ENCODE measurements at places on chromosomes 3 and 15.

- DNase-seq: no peak
Measured at GRCh38 chr3:133884054-133884886, 11.4 kb downstream of the RAB6B start.

DNA sequence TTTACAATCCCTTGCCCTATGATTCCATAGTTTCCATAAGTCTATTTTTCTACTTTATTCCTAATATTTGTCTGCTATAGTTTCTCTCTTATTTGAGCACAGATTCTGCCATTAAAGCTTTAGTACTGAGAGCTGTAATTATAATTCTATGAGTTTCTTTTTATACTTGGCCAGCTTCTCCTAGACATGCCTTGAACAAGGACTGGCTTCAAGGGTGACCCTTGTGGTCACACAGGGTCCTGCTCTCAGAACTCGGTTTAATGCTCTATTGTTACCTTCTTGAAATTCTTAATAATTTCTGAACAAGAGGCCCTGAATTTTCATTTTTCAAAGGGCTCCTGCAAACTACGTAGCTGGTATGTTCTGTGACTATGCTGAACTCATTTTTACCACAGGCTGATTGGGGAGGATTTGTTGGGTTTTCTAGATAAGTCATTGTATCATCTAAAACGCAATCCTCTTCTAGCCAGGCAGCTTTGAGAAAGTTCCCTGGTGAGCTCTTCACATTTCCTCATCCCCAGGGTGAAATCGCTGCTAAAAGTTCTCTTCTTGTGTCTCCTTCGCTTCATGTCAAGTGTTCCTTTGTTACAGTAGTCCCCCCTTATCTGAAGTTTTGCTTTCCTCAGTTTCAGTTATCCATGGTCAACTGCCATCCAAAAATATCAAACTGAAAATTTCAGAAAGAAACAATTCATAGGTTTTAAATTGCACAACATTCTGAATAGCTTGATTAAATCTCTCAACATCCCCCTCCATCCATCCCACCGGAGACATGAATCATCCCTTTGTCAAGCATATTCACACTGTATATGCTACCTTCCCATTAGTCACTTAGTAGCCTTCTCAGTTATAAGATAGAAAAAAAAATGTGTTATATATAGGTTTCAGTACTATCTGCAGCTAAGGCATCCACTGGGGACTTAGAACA, 12.6 kb upstream of the PLCL2 start:
- no peak for DNase-seq

GRCh38 chr3:53079147-53079546, 33.3 kb upstream of the SFMBT1 start:
- no peak for DNase-seq

DNA sequence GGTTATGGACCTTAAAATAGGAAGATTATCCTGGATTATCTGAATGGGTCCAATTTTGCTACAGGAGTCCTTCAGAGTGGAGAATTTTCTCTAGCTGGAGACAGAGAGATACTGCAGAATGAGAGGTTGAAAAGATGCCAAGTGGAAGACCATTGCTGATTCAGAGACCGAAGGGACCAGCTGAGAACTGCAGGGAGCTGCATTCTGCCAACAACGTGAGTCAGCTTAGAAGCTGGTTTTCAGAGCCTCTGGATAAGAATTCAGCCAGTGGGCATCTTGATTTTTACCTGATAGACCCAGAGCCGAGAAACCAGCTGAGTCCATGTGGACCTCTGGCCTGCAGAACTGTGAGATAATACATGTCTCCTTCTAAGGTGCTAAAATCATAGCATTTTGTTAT, 234.0 kb downstream of the NR2F2 start:
- no peak for DNase-seq

DNA sequence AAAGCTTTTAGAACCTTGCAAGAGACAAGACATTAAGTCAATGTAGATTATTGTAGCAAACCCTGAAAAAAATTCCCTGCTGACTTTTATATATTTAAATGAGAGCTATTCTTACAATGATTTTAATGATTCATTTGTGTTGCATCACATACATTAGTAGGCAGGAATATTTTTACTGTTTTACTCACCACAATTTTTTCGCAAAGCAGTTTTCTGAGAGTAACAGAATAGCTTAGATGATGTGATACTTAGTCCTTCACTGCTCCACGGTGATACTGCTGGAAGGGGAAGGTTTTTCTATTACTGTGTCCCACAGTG, 43.9 kb upstream of the CLRN1 start:
- DNase-seq: no peak

GRCh38 chr3:127233371-127233770, 40.4 kb downstream of the PRR23E start:
- no peak for DNase-seq

- no peak for DNase-seq
Measured at GRCh38 chr3:45773072-45773471, 23.3 kb downstream of the SLC6A20 start.

GRCh38 chr3:176141837-176142236, 1055.4 kb downstream of the TBL1XR1 start:
- no peak for DNase-seq

- no peak for DNase-seq
Measured at GRCh38 chr3:49377483-49377882, 19.3 kb upstream of the GPX1 start.

- DNase-seq: no peak
Measured at GRCh38 chr15:77838595-77838994, 205.9 kb upstream of the LINGO1 start.

DNA sequence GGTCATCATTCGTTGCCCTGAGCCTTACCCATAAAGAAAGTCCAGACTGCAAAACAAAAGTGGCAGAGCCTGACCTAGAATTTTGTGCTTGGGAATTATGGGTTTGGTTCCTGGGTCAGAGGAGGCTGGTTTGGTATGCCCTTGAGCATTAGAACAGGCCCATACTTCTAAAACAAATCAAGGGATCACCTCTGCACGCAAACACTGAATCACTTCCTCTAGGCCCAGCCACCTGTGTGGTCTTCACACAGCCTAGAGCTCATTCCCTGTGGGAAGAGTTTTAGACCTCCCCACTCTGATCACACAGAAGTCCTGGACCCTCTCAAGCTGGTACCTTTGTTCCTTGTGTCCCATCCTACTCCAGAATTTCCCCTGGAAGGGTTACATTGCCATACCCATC, 59.4 kb downstream of the B3GNT5 start:
- DNase-seq: no peak

GRCh38 chr15:40379853-40380252, 2.7 kb upstream of the KNSTRN start:
- no peak for DNase-seq

DNA sequence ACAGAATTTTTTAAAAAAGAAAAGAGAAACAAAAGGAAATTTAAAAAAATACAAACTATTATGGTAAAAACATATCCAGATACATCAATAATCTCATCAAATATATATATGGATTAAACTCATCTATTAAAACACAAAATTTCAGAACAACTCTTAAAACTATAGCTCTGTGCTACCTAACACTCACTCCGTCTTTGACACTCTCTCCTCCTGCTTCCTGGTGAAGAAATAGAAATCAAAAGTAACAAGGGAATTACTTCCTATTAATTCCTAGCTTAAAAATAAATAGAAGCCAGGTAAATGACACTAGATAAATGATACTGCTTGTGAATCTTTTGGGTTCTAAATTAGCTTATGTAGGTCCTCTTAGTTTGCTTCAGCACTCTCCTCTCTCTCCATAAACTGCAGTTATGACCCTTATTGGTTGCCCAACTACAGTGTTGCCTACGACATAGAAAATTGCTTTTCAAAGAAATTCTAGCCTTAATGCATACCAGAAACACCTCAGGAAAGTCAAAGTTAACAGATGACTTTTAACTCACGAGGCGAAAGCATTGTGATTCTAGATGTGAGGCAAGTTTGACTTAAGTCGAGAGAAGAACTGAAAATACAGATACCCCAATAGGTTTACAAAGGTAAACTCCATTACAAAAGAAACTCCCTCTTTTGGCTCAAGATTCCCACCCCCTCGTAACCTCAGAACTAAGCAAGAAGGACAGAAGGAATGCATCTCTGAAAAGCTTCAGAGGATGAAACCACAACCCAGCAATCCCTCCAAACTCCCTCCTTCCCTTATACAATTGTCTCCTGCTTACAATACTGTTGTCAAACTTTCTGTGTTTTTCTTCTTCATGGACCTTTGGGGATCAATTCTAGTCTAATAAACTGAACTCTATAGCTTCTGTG, 394.7 kb downstream of the FGF12 start:
- no peak for DNase-seq

DNA sequence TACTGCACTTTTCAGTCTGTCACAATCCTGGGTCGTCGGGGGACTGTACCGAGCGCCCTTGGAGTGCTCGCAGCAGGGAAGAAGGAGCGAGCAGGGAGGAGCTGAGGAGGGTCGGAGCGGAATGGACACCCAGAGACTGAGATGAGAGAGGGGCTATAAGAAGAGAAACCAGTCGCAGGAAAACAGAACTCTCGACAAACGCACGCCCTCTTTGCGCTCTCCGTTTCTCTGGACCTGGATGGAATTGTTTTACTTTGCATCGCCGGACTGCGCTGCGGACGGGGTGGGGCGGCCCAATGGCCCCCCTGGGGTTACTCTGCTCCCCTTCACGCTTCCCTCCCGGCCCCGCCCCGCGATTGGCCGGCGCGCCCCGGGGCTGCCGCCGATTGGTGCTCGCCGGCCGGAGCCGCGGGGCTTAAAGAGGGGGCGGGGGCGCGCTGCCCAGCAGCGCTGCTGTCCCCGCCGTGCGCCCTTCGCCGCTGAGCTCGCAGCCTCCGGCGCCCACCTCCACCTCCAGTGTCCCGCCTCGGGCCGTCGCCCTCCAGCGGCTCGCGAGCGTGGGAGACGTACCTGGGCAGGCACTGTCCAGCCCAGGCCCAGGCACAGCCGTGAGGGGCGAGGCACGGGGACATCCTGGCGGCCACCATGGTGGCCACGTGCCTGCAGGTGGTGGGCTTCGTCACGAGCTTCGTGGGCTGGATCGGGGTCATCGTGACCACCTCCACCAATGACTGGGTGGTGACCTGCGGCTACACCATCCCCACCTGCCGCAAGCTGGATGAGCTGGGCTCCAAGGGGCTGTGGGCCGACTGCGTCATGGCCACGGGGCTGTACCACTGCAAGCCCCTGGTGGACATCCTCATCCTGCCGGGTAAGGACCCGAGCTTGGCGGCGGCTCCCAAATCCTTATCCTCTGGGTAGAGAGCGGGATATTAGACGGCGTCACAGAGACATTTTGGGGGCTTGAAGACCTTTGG, at the start of gene CLDN11:
Gene CLDN11, plus strand, starts transcription at position 447 of the 977 bp plus-strand sequence. Its CDS starts 199 bp downstream, at position 646.
- DNase-seq: no peak

GRCh38 chr3:66350601-66351000, 129.8 kb downstream of the SLC25A26 start:
- no peak for DNase-seq

DNA sequence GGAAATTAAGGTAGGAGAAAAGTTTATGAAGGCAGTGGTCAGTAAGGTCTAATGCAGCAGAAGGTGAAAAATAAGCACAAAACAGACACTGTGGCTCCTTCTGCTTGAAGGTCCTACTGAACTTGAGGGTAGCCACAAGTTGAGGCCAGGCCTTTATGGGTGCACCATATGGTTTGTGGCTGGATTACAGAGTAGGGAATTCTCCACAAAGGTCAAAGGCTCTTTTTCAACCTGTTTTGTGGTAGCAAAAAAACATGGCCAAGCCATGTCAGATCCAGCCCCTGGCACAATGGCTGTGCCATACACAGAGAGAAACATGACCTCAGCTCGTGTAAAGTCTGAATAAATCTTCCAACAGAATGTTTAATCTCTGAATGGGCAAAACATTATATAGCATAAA, 214.0 kb downstream of the SATB1 start:
- no peak for DNase-seq

- no peak for DNase-seq
Measured at GRCh38 chr15:94253742-94254141, 22.4 kb downstream of the MCTP2 start.

DNA sequence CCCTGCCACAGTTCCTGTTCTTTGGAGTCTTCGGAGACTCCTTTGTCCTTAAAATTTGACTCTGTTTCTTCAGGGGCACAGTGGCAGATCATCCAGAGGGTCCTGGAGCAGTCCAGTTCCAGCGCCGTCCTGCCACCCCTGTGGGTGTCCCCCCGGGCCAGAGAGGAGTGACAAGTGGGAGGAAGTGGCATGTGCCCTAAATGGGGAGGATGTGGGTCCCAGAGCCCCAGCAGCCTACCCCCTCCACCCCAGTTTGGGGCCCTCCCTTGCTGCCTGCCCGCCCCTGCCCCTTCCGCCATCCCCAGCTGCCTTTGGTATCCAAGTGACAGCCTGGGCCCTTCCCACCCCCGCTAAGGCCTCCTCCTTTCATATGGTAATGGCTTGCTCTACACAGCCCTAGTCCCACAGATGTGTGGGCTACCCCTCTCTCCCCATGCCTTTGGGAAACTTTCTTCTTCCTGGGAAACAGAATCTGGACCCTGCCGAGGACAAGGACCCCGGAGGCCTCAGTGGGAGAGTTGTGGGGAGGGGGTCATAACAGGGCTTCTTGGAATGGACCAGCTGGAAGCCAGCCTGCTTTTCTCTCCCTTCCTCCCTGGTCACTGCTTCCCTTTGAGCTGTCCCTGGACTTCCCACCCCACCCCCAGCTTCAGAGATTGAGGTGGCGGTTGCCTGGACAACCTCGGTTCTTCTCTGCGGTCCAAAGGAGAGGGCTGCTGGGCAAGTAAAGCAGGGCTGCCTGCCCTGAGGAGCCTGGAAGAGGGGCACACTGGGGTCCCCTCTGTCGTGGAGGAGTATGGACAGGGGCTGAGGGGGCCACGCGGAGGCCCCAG, 43.2 kb downstream of the KLHL25 start:
- no peak for DNase-seq

GRCh38 chr15:61682891-61683735, 377.1 kb downstream of the VPS13C start:
- DNase-seq: no peak

DNA sequence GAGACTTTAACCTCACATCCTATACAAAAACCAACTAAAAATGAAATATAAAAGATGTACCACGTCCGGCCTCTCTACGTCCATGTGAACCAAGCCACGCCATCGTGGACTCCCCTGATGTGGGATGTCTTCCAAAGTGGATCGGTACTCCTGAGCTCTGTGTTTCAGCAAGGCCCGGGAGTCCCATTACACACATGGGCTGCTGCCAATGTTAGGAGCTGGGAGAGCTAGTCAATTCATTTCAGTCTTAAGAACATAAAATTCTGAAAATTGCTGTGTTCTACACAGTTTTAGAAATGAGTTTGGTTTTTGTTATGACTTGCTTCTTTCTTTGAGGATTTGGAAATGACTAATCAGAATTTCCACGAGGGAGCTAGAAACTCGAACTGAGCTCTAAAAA, 131.0 kb downstream of the GABRG3 start:
- DNase-seq: no peak

DNA sequence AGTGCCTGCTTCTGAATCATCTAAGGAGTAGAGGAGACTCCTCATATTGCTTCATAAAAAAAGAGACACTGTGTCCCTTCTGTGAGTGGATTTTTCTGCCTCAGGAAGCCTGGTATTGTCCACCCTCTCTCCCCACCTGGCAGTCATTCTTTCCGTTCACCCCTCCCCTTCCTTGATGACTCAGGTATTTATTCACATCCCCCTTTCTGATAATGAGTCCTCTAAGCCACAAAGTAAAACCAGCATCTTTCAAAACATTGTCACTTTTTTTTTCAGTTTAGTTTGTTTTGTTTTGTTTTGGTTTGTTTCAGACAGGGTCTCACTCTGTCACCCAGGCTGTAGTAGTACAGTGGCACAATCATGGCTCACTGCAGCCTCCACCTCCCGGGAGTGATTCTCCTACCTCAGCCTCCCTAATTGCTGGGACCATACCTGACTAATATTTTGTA, 65.2 kb upstream of the UBE2E1 start:
- DNase-seq: no peak

Measured in GM19239 (cell line).